ENCODE measurements at places on chromosomes 4 and X.

- DNase-seq: no peak
These were observed 28.7 kb upstream of the IL9R start for GRCh38 chrX:155968791-155969190.

- DNase-seq: no peak
These were observed 205.3 kb downstream of the TLL1 start for GRCh38 chr4:166078383-166078782.

DNA sequence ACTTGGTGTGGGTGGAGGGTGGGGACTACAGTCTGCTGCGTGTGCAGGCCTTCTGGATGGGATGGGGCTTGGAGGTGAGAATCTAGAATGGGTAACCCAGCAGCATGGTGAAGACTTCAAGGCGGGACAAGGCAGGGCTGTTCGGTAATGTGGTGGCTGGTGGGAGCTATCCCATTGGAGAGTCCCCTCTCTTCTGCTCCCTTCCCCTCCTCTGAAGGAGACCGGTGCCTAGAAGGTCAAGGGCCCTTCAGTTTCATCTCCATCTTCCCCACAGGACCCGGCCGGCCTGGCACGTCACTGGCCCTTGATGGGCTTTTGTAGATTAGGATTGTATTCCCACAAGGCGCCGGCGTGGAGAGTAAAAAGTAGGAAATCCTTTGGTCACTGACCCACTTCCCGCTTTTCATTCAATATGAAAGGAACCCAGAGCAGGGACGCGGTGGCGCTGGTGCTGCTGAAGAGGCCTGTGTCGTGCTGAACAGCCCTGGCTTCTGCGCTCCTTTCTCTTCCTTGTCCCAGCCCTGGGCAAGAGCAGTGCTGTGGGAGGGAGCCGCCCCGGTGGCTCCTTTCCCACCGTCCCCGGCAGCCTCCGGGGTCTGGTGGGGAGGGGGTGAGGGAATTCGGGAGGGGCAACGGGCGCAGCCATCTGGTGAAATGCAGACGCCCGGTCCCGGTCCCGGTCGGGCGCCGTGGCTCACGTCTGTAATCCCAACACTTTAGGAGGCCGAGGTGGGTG is 7.3 kb upstream of the HMGB3 start:
- no peak for DNase-seq

DNA sequence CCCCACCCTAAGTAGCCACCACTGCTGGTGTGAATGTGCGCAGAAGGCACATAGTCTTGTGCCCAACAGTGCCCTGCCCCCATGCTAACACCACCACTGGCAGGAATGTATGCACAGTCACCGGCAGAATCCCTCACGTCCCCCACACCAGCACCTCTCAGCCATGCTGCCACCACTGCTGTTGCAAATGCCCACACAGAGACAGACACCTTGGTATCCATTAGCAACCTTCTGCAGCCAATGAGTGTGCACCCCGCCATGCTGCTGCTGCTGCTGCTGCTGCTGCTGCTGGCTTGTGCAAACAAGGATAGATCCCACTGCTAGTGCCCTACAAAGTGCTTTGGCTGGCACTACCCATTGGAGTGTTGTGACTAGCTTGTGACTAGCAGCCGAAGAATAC is 52.4 kb upstream of the MMAA start:
- DNase-seq: no peak

- DNase-seq: no peak
These were observed 645.4 kb upstream of the TENM3 start for GRCh38 chr4:181597766-181598165.

- no peak for DNase-seq
These were observed 27.6 kb upstream of the INTU start for GRCh38 chr4:127604949-127605709.

- no peak for DNase-seq
These were observed 1.7 kb downstream of the PDGFRA start for GRCh38 chr4:54230484-54231418.

DNA sequence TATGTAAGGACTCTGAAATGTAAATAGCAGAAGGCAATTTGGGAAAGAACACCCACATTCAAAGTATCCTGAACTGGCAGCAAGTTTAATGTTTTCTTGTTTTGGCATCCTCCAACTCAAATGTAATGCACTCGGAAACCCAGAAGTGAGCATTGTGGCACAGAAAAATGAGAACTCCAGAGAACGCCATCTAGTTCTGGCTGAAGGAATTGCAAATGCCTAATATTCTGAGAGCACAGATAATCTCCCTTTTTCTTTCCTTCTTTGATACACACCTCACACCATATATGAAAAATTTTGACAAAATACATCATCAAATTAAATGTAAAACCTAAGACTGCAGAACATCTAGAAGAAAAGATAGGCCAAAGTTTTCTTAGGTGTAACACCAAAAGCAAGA is 52.1 kb downstream of the PWWP3B start:
- no peak for DNase-seq

DNA sequence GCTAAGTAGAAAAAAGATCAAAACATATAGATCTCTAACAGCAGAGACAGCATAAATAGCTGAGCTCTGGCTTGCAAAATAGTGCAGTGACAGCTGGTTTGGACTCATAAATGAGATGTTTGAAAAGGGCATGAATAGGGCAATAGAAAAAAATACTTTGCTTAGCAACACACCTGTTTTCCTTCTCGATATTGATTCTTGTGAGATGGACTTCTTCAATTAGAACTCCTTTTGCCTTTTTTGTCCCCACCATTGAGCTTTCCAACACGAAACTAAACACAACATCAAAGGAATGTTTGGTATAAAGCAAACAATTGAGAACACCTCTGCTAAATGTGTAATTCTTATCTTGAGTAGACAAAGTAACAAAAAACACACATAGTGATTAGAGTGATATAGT is 726.3 kb downstream of the RAPGEF2 start:
- DNase-seq: no peak

DNA sequence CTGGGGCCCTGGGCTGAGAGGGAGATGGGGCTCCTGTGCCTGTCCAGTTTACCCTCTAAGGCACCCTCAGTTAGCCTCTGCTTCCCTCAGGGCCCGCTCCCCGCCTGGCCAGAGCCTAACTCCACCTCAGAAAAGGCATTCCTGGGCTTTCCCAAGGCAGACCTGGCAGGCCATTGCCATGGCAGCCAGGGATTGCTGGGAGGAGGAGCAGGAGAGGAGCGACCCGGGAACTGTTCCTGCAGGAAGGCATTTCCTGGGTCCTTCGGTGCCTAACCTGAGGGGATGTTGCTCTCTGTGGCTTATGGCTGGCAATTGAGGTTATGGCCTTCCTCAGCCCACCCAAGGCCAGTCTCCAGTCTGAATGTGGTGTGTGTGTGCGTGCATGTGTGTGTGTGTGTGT is 131.3 kb downstream of the PJA1 start:
- no peak for DNase-seq

- no peak for DNase-seq
These were observed 126.9 kb downstream of the CPZ start for GRCh38 chr4:8719421-8719820.

Measured in stimulated activated CD8-positive, alpha-beta memory T cell treated with anti-CD3 and anti-CD28 coated beads, Interleukin-15, amount 100 ng/mL, for 48 hours (primary cell).